ENCODE measurements at places on chromosomes 1 and 21.
A peak's percentile ranks its signal among the peaks of the same experiment; 100 is the strongest.

- no peak for DNase-seq
Observed at GRCh38 chr1:25813734-25814471, 5.9 kb upstream of the MTFR1L start.

GRCh38 chr1:198919667-198920398 is 281.0 kb downstream of the PTPRC start:
- DNase-seq = no peak

DNA sequence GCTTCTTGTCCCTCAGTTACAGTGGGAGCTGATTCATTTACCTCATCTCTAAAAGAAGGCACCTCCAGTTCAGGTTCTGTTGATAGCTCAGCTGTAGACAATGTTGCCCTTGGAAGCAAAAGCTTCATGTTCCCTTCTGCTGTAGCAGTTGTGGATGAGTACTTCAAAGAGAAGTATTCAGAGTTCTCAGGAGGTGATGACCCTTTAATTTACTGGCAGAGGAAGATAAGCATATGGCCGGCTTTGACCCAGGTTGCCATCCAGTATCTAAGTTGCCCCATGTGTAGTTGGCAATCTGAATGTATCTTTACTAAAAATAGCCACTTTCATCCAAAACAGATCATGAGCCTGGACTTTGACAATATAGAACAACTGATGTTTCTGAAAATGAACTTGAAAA is 4.5 kb downstream of the ZBED6 start:
- no peak for DNase-seq

DNA sequence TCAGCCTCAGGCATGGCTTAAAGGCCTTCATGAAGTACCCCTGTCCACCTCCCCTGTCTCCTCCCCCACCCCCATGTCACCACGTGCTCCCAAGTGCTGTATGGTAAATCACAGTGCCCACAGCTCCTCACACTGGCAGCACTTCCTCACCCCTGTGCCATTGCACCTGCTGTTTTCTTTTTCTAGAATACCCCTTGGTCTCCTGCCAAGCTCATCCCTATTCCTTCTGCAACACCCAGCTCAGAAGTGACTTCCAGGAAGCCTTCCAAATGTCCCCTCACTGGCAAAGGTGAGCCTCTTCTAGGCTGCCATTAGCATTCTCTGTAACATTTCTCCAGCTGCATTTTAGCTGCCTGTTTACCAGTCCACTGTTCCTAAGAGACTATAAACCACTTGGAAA is 9.4 kb downstream of the AKNAD1 start:
- no peak for DNase-seq

- no peak for DNase-seq
Observed at GRCh38 chr21:46095814-46096595, 1.9 kb upstream of the COL6A2 start.

DNA sequence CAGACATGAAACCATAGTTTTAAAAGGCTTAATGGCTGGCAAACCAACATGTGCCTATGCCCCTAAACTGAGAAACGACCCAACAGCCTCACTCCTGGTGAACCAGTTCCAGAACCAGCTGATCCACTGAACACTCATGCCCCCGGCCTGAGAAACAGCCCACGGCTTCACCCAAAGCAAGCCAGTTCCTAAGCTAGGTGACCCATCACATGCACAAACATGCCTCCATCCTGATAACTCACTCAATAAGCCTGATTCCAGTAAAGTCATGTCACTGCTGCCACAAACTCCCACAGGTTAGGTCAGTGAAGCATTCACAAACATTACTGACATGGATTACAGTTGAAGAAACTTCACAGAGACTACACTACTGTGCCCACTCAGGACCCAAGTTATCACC is 161.6 kb downstream of the USH2A start:
- no peak for DNase-seq

DNA sequence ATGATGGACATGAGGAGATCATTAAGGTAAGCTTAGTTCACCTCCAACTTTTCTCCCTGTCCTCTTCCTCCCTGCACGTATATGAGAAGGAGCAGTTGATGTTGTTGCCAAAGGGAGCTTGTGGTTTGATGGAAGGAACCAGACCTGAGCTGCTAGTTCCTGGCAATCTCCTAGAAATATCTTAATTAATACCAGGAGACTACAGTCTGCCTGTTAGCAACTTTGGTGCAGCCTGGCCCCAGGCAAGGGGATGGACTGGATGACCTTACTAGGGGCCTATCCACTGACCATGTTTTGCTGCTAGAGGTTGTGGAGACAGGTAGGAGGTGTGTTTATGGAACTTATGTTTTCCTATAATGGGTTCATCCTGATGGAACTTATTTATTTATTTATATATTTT is 22.6 kb downstream of the TUFT1 start:
- no peak for DNase-seq

DNA sequence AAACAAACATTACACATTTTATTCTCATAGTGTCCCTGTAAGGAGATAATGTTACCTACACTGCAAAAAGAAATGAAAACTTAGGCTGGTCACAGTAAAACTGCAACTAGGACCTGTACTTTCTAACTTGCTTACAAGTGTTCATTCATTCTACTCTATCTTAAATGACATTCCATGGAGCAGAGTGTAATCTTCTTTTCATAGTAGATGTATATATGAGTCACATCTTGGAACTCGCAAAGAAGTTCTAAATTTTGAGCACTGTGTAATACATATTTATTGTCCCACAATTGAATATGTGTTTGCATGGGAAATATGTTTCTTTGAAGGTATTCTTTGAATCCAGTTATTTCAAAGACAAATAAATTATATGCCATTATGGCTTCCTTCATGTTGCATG is 1258.5 kb upstream of the ADGRL2 start:
- no peak for DNase-seq

DNA sequence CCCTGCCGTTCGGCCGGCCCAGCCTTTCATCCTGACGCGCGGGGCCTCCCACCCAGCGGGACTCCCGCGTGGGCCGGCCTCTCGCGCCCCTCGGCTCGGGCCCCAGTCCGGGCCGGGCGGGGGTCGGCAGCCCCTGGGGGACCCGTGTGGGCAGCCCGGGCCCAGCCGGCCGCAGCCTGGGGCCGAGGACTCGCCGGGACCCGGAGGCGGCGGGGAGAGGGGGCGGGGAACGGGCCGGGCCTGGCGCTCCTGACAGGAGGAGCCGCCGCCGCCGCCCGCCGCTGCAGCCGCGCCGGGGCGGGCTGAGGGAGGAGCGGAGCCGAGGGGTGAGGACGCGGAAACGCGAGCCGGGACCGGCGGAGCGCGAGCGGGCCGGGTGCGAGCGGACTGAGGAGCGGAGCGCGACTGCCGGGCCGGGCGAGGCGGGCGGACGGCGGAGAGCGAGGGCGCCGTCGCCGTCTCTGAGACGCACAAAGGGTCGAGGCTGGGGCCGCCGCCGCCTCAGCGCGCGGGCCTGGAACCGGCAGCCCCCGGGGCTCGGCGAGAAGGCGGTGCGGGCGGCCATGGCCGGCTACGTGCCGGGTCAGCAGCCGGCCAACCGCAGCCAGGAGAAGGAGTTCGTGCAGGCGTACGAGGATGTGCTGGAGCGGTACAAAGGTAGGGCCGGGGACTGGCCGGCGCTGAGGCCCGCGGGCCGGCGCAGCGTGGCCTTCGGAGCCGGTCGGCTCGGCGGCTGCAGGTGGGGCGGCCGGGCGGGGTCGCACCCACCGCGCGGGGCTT is 79.1 kb downstream of the NDUFS5 start:
- DNase-seq = peak; percentile 55

- DNase-seq = no peak
Observed at GRCh38 chr1:29984166-29984861, 739.1 kb downstream of the MATN1 start.

DNA sequence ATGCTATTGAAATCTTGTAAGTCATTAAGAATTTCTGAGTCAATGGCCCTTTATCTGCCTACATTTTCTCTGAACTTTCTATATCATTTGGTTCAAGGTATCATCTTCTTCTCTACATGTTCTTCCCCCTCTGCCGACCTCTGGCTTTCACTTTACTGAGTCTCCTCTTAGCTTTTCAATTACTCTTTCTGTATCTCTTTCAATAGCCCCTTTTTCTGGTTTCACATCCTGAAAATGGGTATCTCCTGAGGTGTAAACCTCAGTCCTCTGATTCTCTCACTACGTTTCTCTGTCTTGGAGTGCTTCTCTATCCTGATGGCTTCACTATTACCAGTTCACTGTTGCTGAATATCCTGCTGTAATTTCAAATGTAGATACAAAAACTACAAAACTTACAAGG is 98.9 kb downstream of the LYST start:
- peak; percentile 31 for DNase-seq

- no peak for DNase-seq
Observed at GRCh38 chr21:27306206-27306605, 339.3 kb upstream of the ADAMTS5 start.
